CD4-positive, alpha-beta T cell treated with Interleukin-21 for 1 hour (primary cell): ENCODE measurements at places on chromosomes 4 and X.

GRCh38 chr4:73347497-73347896 is 56.6 kb upstream of the ALB start:
- no peak for DNase-seq

- DNase-seq = no peak
Measured at GRCh38 chr4:71974681-71975080, 57.1 kb upstream of the NPFFR2 start.

GRCh38 chrX:19630228-19630627 is 114.9 kb upstream of the MAP3K15 start:
- DNase-seq = no peak

GRCh38 chr4:101475246-101475645 is 127.9 kb upstream of the PPP3CA start:
- DNase-seq = no peak

DNA sequence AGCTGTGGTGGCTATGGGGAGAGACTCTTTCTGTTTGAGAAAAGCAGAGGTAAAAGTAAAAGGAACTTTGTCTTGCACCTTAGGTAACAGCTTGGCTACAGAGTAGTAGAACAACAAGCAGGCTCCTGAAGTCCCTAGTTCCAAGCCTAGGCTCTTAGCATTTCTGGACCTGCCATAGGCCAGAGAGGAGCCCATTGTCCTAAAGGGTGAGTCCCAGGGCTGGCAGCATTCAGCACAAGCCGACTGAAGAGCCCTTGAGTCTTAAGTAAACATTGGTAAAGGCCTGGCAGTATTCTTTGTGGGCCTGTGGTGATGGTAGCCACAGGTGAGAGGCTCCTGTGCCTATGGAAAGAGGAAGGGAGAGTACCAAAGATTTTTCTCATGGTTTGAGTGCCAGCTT is 38.2 kb downstream of the CSN3 start:
- no peak for DNase-seq

GRCh38 chr4:48194971-48195370 is 60.9 kb upstream of the TXK start:
- DNase-seq = no peak

DNA sequence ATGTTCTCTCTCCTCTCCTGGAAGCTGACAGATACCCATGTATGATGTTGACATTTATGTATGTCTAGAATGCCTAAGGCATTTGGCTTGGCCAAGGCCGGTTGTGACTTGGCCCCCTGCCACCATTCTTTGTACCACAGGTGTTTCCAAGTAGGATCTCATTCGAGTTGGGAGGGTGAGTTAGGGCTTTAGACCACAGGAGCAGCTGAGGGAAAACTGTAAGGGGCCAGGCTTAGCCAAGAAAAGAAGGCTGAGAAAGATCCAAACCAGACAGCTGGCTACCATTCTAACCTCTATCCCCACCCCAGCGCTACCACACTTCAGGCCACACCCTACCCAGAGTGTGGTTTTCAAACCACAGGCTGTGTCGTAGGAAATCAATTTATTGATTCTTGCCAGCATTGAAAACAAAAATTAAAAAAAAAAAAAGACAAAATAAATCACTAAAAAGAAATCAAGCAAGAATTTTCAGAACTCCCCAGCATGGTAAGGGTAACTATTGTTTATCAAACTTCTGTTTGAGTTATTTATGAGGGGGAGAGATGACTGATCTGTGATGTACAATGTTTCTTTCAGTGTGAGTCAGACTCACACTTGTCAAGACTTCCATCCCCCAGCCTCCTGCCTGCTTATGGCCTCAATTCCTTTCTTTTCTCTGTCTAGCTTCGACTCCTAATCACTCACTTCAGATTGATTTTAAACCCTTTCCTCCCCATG is 9.9 kb downstream of the TMSB4X start:
- peak; percentile 69 for DNase-seq

GRCh38 chrX:23844502-23845138 is 61.6 kb downstream of the SAT1 start:
- no peak for DNase-seq

DNA sequence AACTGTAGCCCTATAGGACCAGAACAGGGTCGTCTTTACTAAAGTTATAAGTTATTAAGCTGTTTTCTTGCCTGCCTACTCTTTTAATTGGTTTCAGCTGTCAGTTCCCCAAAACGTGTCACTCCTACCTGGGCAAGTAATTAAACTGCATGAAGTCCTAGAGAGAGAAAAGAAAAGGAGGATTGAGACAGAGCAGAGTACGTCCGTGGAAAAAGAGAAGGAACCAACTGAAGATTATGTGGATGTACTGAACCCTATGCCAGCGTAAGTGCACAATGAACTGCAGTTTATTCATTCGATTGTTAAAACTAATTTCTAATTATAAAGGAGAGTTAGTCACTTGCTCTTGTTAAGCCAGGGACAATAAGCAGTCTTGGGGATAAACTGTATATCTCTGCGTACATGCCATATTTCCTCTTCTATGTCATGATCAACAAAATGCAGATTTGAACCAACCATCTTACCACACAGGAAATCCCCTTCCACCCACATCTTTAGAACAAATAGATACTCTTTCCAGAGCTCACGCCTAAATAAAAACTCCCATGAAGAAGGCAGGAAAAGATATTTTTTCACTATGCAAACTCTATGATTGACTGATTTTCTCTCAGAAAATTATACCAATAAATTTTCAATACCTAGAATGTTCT is 22.8 kb downstream of the STAP1 start:
- peak; percentile 43 for DNase-seq

DNA sequence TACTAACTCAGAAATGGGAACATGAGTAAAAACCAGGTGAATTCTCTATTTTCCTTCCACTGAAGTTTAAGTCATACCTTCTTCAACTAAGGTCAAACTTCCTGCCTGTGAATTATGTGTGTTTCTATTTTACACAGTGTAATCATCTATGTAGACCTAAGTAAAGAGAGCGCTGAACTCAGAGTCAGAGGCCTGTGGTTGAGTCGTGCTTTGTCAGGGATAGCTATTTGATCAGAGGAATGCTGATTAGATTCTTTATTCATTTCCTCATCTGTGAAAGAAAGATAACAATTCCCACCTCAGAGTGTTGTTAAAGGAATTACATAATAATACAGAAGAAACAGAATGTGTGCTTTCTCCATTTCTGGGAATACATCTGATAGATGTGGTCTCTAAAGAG is 654.1 kb downstream of the STIM2 start:
- no peak for DNase-seq

DNA sequence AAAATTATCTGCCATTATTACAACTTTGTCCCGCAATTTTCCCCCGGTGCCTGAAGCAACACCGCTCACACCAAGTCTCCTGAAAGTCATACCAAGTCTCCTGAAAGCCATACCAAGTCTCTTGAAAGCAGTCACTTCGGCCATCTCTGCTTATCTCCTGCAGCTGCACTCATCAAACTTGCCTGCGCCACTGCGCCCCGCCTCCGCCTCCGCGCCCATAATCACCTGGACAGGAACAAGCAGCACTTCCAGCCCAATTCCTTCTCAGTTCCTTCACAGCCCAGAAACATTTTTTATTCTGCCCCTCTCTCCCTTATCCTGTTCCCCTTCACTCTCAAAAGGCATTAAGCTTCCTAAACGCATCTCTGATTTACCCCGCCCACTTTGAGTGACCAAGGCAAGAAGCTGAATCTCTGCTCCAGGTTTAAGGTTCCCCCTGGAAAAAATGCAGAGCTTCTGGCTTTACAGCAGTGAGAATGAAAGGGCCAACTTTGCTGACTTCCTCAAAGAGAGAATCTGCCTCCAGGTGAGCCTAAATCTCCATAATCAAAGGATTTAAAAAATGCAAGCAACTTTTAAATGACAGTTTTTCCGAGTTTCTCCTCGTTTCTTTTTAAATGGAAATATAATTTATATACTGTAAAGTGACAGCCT is 7.7 kb downstream of the GPR50 start:
- DNase-seq = no peak

DNA sequence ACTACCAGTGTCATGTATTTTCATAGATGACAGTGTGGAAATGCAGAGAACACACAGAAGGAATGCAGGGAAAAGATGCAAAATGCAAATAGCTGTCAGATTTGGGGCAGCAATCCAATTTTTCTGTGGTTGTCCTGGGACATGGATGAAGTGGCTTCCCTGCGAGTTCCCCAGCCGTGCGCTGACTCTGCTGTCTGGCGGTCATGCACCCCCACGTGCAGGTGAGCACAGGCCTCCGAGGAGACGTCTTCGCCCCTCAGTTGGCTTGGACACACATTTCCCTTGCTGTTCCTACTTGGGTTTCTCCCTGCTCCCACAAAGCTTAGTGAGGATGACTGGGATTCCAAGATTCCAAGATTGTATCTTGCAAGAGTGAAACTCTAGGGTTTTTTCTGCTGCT is 24.4 kb downstream of the BLOC1S4 start:
- no peak for DNase-seq

GRCh38 chr4:47031751-47032404 is 511 bp downstream of the GABRB1 start:
- peak; percentile 1 for DNase-seq

DNA sequence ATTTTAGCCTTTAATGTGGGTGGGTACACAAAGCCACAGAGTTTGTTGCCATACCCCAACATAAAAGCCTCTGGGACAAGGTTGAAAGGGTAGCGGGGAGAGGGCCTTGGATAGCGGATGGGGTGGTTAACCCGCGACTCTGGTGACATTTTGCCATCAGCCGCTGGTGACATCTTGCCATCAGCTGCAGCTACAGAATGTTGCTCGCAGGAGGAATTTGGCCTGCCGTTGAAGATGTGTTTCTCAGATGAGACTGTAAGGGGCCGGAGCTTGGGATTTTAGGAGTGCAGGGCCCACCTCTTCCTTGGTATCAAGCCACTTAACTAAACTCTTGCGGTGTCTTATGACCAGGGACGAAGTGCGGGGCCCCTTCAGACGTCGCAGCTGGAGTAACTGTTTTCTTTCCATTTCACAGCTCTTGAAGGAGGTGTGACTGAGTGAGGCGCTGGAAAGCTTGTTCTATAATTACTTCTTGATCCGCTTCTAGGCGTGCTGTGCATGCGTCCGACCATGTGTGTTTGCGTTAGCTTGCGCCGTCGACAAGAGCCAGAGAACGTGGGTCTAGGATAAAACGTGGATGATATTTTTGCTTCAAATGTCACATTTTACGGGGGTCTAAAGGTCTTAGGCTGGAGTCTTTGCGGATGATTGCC is 820 bp upstream of the RASL11B start:
- no peak for DNase-seq
